ENCODE measurements at places on chromosomes 6 and 20.

DNA sequence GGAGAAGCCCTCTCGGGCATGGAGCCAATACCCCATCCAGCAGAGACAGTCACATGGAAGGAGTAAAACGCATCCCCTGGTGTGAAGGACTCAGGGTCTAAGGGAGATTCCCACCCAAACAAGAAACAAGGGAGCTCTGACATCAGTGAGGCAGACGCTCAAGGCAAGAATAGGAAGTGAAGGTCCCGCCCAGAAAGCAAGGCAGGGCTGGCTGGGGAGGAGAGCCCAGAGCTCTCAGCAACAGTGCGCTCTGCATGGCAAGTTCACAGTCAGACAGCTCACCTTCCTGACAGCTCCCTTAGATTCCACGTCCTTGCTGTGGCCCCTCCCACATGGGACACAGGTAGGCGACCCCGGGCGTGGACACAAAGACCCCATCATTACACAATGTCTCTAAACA is 85.6 kb downstream of the TTLL2 start:
- DNase-seq, result no peak

DNA sequence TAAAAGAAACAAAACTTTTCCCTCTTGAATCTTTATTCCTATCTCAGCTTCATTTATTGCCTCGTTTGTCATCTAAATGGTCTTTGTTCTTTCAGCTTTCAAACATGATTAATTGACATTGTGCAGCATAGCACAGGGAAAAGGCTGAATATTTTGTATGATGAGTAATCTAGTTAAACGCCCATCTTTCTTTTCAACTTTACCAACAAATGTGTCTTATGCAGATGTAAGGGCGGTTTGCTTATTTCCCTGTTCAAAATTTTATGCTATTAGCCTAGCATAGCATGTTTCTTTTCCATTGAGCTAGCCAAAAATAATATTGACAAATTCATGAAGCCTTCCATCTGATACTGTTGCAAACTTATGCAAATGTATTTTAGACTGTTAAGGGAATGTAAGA is 176.4 kb upstream of the AKAP12 start:
- DNase-seq, result no peak

- DNase-seq, result no peak
Measured at GRCh38 chr6:163616452-163616851, 201.9 kb downstream of the QKI start.

DNA sequence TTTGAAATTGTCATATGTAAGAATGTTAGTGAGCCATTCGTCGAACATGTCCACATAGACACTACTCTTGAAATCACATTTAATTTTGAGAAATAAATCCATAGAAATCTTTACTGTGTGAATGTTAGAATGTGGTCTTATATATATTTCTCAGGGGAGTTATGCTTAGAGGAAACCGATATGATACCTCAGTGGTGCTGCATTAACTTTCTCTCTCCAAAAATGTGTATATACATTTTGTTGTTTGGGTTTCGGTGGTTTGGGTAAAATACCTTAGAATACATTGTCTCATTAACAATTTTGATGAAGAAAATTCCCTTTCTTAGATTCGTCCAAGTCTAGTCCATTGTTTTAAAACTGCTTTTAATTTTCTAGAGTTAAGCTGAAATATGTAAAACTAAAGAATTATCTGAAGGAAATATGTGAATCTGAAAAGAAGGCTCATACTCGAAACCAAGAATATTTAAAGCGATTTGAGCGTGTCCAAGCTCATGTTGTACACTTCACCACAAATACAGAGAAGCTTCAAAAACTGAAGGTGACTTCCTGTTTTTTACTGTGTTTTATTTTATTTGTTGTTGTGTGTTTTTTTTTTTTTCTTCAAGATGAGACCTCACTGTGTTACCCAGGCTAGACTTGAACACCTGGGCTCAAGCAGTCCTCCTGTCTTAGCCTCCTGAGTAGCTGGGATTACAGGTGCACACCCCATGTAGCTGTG is 10.3 kb downstream of the KIZ start:
- DNase-seq, result no peak

DNA sequence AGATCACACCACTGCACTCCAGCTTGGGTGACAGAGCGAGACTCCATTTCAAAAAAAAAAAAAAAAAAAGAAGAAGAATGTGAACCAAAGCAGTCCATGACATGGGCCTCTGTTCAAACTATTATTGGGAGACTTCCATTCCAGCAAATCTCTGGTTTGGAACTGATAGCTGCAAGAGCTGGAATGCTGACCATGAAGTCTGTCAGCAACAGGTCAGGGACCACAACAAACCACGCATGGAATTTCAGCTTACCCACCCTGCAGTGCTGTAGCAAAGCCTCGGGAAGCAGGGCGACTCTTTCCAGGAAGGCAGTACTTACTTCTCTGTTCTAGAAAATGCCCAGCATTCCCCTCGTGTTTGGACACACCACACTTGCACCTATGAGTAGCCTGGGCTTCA is 34.1 kb upstream of the TBC1D7 start:
- no peak for DNase-seq

DNA sequence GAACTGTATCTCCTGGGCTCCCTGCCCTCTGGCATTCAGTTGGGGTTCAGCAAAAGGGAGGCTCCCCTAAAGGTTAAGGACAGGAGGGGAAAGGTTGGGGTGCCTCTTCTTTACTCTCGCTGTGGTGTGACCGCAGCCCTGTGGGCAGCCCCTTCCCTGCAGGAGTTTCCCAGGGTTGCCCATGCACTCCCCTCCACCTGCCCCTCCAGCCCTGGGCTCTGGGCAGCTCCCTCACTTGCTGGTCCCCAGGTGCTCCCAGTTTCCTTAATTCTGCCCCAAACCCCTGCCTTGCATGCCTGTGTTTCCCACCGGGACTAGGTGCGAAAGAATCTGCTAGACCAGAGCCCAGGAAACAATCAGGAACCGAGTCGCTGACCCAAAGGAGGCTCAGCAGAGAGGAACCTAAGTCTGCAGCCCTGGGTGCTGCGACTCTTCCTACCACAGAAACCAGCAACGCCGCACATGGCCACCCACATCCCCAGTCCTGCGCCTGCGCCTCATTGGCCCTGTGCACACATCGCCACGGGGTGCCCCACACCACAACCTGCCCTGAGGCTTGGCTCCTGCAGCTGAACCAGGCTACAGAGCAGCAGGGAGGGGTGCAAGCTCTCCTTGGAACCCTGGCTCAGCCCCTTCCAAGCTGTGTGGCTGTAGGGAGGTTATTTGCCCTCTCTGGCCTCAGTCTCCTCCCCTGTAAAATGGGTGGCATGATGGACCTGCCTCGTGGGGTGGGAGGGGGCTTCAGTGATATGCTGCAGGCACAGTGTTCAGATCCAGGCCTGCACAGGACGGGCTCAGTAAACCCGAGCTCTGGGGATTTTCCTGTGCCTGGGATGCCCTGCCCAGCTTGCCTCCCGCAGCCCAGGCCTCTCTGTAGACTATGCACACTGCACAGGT is 487.6 kb downstream of the PREX1 start:
- DNase-seq, result no peak

DNA sequence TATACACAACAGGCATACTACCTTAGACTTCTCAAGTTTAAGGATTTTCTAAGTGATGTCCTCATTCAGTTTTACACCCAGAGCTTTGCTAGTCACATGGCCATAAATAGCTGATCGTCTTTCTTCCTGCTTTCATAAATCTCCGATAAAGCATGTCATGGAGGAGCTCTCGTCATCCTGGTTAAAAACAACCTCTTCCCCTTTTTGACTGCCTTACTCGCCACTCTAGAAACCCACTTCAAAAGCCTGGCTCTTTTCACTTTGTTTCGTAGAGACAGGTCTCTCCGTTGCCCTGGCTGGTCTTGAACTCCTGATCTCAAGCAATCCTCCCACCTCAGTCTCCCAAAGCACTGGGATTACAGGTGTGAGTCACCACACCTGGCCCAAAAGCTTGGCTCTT is 67.0 kb upstream of the SMIM29 start:
- DNase-seq, result no peak

DNA sequence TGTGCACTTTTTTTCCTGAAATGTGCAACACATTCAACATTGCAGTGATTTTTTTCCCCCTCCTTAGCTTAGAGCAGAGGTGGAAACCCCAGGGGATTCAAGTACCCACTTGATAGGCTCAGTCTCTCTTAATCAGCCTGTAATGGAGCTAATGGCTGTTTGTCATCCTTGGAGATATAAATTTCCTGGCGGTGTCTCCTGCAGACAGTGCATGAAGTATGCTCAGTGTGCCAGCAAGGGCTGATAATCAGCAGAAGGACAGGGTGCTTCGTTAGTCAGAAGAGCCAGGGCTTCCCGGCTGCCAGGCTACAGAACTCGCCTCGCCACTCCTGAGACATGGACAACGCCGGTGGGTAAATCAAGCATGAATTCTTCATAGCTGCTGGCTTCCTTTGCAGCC is 69.8 kb upstream of the PHACTR2 start:
- DNase-seq, result no peak

- DNase-seq, result no peak
Measured at GRCh38 chr20:3908667-3909066, 19.5 kb downstream of the PANK2 start.

DNA sequence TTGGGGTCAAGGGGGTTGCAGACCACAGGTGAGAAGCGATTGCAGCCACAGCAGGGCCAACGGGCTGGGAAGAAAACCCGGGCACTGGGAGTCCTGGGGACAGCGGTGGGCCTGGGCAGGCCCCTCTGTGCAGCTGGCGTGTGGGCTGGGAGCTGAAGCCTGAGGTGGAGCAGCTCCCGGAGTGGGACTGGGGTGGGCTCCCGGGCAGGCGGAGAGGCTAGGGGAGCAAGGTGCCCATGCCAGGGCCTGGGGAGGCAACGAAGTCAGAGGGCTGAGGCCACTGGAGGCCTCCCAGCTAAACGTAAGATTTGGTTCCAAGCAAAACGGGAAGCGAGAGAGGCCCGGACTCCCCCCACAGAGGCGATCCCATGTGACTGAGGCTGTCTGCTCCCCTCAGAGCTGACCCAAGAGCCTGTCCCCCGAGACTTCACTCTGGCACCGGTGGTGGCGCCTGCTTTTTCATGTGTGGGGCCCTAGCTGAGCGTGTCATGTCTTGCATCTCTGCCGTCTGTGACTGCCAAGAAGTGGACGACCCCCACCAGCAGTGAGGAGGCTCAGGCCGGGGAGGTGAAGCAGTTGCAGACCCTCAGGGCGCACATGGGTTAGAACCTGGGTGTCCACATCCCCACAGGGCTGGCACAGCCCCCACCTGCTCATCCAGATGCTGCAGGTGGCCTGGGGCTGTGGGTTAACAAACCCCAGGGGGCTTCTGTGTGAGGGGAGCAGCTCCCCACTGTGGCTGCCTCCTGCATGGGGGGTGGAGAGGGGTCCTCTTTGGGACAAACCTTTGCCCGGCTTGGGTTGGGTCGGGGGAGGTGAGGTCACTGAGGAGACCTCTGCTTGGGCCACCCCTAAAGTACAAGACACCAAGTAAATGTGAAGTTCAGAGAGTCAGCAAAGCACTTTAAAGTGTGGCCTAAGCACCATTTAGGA is 212.3 kb downstream of the TAF4 start:
- DNase-seq, result no peak

DNA sequence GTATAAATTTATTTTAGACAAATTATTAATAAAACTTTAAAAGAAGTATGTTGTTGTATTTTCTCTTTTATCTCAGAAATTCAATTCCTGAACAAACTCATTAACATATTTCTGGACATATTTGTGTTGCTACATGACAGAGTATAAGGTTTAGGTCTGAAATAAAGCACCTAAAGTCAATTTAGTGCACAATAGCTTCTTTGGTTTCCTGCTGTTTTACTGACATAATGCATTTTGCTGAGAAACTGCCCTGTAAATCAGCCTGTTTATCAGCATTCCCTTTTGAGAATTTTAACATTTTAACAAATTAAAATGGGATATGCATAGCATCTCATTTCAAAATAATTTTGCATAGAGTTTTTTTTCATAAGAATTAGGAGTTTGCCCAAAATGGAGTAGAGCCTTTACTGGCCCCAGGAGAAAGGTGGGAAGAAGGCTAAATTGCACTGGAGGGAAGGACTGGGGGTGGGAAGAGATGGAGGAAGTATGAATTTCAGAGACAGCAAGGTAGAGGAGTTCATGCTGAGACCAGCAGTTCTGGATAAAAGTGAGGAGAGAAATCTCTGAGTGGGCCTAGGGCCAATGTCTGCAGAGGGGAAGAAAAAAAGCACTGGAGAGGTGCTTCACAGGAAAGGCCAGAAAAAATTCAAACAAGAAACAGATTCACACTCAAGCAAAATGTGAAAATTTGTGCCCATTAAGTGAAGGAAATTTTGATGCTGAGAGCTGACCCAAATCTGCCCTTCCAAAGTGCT is 324.2 kb upstream of the HSF2 start:
- DNase-seq, result no peak

DNA sequence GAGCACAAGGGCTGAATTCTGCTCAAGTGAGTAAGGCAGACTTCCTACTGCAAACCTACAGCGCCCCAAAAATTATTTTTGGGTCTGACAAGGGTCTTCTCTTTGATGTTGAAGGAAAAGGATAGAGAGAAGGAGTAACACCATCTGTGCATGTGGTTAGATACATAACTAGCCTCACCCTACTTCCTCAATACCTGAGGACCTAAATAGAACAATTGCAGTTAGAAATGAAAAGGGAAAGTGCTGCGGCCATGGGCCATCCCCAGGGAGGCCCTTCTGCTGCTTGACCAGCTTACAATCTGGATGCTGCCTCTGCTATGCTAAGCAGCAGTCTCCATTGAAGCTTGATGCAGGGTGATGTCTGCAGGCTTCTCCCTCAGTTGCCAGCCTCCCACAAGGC is 63.2 kb upstream of the ARMH2 start:
- no peak for DNase-seq

Measured in SJCRH30 (cell line).